Activated CD4-positive, CD25-positive, alpha-beta regulatory T cell (primary cell): ENCODE measurements at places on chromosomes 3 and 15.

DNA sequence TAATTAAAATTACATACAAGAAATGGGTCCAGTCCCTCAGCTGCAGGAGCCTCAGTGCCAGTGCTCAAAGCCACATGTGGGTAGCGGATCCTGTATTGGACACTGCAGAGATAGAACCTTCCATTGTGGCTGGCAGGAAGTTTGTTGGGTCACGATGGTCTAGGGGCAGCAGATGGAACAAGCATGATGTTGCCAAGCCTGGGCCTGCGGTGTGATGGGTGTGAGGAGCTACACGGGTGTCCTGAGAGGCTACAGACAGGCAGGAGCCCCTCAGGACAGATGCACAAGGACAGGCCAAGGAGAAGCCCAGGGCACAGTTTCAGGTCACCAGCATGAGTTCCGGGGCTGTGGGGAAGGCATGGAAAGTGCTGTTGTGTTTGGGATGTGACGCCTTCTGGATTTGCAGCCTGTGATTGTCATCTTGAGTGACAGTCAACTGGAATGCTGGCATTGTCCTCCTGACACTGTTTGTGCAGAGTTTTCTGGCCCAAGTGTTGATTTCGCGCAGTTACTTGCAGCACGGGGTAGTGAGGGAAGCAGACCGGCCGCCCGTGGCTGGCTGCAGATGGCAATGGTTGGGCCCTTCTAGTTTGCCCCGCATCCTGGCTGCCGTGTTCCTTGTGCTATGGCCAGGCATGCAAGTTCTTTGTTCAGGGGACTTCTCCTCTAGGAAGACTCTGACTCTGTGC is 177.1 kb downstream of the NSMCE3 start:
- no peak for DNase-seq

DNA sequence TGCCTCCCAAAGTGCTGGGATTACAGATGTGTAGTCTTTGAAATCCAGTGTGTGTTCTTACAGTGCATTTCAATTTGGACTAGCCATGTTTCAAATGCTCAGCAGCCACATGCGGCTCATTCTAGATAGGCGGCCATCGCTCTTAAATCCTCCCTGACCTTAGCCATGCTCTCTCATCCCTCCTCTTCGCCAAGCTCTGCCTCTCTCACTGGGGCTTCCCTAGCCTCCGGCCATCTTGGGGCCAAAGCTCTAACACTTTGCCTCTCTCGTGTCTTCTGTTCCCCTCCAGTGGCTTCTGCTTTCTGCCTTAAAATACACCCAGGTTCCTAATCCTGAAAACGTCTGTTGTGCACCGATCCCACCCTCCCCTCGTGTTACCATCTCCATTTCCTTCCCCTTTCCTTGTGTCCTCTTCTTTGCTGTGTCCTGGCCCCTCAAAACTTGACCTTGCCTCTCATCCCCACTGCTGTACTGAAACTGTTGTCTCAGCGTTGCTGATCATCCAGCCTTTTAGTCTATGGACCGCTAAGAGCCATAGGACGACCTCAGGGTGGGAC is 1.4 kb upstream of the GHRL start:
- DNase-seq: no peak

GRCh38 chr15:62382046-62382445 is 217.0 kb upstream of the C2CD4B start:
- no peak for DNase-seq

DNA sequence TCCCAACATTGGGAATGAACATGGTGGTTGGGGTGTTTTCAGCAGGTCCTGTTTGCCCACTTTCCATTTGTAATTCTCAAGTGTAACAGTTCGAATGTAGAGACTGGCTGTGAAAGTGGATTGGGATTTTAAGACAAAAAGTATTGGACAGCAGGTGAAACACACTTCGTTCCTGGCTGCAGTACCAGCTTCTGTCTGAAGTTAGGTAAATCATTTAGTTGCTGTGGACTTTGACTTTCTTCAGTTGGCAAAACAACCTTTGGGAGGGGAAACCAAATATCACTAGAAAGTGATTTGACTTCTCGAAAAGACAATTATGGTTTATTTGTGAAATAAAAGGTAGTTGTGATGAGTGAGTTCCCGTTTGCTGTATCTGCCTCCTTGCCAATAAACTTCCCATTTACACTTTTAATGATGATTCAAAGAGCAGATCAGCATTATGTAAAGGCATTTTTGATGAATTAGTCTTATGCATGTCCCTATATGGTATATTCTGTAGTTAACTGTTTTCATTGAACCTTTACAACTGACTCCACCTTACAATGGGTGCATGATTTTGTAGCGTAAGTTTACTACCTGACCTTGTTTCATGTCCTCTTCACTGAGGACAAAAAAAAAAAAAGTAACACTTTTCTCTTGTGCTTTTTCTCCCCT is 34.0 kb downstream of the FNDC3B start:
- DNase-seq: no peak

DNA sequence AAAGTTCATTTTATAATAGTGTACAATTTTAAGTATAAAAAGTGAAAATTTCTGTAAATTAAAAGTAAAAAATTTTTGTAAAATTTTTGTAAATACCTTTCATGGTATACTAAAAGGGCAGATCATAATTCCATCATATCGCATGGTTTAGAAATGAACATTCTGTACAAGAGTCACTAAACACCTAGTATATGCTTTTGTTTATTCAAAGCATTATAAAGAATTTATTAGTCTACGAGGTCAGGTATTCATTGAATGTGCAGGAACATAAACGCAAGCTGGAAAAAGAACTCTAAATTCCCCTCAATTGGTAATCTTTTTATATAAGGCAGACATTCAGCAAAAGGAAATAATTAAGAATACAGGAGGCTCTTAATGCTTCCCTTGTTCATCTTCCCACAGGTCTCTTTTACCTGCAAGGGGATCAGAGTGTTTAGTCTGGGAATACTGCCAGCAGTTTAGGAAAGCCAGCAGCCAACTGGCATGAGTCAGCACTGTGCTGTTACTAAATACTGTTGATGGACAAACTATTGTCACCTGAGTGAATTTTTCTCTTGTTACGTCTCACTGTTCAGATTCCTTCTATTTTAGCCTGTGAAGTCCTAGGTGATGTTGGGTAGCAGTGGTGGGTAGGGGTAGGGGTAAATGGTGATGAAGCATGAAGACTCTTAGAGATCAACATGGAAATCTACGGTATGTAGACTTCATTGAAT is 70.1 kb downstream of the UQCC5 start:
- DNase-seq: no peak

GRCh38 chr3:149609595-149609994 is 48.2 kb downstream of the WWTR1 start:
- DNase-seq: no peak

DNA sequence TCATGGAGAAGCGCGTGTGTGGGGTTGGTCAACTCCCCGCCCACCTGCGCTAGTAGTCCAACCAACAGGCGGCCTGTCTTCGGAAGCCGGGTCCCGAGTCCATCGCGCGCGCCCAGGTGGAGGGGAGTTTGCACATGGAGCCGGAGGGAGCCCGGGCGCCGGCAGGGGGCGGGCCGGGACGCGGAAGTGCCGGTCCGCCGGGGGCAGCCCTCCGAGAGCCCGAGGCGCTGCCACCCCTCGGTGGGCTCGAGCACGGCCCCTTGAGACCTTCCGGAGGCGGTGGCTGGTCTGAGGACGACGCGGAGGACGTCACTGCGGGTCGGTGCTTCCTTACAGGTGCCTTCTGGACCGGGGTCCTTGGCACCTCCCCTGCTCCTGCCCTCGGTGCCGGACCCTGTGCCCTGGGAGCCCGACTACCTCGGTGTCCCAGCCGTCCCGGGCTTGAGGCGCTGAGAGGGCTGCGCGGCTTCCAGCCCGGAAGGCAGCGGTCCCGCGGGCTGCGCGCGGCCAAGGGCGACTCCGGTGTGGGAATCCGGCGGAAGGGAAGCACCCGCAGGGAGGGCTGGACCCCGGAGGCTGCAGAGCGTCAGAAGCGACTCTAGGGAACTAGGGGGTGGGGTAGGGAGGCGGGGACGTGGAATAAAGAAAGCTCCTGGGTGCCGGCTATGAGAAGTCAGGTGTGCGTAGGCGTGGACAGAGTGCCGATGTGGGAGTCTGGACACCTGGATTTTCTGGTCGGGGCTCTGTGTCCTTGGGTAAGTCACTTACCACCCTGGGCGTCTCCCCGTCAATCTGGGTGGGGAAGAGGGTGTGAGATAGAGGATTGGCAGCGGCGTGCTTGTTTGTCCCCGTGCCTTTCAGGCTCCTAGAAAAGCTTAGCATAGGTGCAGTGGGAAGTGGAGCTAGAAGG is 212.3 kb downstream of the FGF12 start:
- no peak for DNase-seq

GRCh38 chr3:17775073-17775472 is 32.6 kb upstream of the TBC1D5 start:
- no peak for DNase-seq

DNA sequence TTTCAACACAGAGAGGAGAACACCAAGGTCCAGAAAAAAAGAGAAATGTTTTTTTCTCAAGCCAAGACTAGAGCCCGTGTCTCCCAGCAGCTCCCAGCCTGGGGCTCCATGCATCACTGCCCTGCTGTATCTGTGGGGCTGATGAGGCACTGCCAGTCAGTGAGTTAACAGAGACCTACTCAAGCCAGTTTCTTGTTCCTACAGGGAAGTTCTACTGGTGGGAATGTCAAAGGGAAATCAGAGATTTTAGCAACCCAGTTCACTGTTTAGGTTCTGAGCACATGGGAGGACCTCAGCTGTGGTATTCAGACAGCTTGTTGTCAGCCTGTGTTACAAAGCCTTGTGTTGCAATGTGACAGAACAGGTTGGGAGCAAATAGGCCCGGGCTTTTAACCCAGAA is 234.3 kb downstream of the TLE3 start:
- DNase-seq: no peak

DNA sequence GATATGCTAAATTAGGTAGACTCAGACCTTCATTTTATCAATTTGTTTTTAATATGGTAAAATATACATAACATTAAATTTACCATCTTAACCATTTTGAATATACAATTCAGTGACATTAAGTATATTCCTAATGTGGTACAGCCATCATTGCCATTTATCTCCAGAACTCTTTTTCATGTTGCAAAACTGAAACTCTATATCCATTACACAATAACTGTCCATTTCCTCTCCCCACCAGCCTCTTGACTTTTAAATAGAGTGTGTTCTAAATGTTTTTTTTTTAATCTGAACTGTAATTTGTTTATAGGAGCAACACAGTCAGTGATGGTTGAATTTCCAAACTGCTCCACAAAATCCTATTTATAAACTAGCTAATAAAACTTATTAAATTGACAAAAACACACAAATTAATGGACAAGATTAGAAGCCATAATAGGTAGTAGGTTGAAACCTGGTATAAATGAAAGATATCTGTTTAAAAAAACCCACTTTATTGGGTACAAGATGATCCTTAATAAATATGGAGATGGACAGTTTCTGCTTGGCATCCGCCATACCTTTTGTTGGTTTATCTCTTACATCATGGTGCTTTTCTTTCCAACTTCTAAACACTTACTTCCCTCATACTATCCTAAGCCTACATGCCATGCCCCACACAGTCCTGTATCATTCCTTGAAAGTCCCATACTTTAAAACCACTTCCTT is 142.4 kb downstream of the ZPLD1 start:
- DNase-seq: no peak

DNA sequence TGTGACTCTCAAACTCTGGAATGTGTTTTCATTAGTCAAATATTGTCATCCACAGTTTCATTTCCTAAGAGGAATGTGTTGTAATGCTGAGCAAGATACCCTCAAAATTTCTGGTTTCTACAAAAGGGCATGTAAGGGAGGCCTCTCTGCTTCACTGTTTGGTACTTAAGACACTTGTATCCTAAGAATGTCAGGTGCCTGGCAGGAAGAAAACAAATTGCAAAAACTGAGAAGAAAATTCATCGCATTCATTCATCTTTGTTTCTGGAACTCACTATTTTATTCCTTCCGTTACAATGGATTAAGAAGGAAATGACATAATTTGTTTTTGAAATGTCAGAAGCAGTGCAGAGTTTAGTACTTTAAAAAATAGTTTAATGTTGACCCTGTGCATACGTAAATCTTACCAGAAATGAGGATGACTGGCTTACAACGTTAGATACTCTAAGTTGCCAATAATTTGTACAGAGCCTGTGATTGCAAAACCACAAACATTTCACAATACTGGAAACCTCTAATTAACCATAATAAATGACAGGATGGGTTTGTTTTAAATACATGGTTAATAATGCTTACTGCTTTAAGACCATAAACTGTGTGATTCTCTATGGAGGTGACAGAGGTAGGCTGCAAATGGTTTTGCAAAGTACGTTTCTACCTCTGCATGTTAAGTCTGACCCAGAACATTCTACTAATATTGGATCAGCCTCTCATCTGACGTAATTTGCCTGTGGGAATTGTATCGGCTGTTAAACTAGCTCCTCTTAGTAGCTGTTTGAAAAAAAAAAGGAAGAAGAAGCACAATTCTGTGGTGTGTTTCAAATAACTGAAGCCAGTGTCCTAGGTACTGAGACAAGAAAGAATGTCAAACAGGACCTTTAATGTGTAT is 477.8 kb downstream of the RBMS3 start:
- DNase-seq: no peak

- DNase-seq: peak; percentile 66
Measured at GRCh38 chr3:16600780-16601536, 4.3 kb downstream of the DAZL start.

GRCh38 chr3:8470801-8471200 is 30.8 kb upstream of the LMCD1 start:
- no peak for DNase-seq

- no peak for DNase-seq
Measured at GRCh38 chr15:49467746-49468480, 44.9 kb downstream of the FGF7 start.

DNA sequence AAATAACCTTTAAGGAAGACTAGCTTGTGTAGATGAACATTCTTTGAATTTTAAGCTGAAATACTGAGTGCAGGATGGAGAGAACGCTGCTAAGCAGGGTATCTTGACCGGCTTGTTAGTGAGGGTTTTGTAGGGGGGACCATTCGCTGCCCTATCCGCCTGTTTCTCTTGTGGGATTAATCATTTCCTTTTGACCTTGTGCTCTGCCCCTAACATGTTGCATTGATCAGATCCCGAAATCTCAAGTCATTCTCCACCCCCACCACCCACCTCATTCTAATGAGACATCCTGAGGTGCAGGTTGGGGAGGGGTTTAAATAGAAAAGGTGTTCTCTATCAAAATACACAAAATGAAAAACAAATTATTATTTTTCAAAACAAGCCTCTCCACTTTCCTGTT is 32.8 kb downstream of the TRIM71 start:
- DNase-seq: no peak

DNA sequence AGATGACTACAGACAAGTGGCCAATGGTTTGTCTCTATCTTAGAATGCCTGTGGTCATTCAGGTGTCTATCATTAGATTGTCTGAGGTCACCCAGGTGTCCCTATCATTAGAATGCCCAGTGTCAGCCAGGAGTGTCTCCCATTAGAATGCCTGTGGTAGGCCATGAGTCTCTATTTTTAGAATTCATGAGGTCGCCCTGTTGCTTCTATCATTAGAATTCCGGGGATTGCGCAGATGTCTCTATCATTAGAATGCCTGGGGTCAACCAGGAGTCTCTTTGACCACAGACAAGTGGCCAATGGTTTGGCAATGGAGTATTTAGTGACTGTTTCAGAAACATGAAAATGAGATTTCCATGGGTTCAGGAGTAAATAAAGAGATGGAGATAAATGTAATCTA is 7.6 kb downstream of the RTP2 start:
- DNase-seq: no peak
